ENCODE measurements at places on chromosomes 16 and 17.

GRCh38 chr17:74566132-74566753 lies 1.1 kb downstream of the CD300H start:
- DNase-seq = peak; percentile 59

DNA sequence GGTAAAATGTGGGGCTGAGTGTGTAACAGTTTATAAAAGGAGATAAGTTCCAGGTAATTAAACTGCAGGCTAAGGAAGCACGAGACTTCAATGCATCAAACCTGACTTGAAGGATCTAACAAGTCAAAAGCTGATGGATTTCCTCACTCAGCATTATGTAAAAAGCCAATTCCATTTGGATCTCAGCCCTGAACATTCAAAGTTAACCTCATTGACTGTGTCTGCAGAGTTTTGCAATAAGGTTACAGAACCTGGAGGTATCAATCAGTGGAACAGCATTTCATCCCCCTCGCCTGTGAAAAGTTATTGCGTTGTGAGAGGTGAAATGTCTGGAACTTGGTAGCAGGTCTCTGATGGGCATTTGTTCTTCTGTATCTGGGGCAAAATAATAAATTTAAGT lies 317.8 kb downstream of the GRIN2A start:
- no peak for DNase-seq

DNA sequence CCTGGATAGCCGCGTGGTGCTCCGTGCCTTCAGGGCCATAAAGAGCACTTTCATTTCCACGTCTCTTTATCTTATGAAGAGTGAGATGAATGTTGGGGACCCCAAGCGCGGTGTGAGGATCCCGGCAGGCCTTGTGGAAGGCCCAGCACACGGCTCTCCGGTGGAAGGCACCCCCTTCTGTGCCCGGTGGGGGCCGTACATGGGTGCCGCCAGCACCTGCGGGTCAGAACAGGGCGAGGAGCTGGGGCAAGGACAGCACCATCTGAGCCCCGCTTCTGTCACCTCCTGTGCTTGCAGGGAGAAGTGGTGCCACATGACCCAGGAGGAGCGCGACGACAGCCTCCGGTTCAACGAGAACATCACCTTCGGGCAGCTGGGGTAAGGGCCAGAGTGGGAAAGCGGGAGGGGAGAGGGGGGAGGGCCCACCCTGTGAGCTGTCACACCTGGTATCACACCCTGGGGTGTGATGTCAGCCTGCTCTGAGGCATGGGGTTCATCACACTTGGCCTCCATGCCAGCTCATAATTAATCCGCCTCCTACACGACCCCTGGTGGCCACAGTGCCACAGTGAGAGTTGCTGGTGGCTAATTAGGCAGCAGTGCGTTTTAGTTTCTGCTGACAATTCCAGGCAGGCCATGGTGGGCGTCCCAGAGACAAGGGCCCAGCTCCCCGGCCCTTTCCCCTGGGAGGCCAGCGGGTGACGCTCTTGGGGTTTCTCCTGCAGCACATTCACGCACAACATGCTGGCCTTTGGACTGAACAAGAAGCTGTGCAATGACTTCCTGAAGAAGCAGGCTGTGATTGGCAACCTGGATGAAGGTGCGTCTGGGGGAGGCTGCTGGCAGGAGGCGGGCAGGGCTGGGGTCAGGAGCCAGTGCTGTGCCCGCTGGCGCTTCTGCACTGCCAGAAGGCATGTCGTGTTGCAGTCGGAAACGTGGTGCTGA lies 25.7 kb downstream of the CIBAR2 start:
- DNase-seq = peak; percentile 63

- DNase-seq = no peak
These were observed 12.0 kb downstream of the TBX21 start for GRCh38 chr17:47745037-47745380.

GRCh38 chr17:27760069-27760885 lies 40.1 kb downstream of the NOS2 start:
- DNase-seq = peak; percentile 32

- peak; percentile 69 for DNase-seq
These were observed 1.3 kb upstream of the BAIAP2 start for GRCh38 chr17:81033535-81034167.

DNA sequence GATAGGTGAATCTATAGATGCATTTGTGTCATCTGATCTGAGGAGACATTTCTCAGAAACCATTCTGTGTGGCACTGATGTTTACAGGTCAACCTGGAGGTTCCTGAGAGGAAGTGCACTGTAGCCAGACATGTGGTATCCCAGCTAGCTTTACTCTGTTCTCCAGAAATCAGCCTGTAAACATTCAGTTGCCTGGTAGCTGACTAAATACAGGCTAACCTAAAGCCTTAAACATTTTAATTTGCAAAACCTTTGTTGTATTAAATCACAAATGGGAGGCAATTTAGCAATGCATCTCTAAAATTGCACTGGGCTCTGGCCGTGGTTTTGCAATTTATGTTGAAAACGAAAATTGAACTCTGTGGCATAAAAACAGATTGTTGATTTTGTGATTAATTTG lies 207.6 kb downstream of the FTO start:
- DNase-seq = no peak

GRCh38 chr17:11238705-11239104 lies 2.3 kb upstream of the SHISA6 start:
- DNase-seq = no peak

GRCh38 chr17:16879686-16880085 lies 92.2 kb downstream of the TNFRSF13B start:
- DNase-seq = no peak

DNA sequence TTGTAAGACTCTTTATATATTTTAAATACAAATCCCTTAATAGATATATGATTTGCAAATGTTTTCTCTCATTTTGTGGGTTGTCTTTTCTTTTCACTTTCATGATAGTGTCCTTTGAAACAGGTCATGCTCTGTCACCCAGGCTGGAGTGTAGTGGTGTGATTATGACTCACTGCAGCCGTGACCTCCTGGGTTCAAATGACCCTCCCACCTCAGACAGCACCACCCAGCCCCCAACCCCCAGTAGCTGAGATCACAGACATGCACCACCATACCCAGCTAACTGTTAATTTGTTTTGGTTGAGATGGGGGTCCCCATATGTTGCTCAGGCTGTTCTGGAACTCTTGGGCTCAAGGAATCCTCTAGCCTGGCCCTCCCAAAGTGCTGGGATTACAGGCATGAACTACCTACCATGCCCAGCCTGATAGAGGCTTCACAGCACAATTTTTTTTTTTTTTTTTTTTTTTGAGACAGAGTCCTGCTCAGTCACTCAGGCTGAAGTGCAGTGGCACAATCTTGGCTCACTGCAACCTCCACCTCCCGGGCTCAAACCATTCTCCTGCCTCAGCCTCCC lies 18.5 kb upstream of the TMIGD1 start:
- DNase-seq = peak; percentile 90

- no peak for DNase-seq
These were observed 223.5 kb downstream of the CYB561 start for GRCh38 chr17:63222655-63223054.

GRCh38 chr16:27995378-27995777 lies 68.1 kb downstream of the GSG1L start:
- DNase-seq = no peak

GRCh38 chr17:83079766-83080578 lies 563 bp downstream of the METRNL start:
- no peak for DNase-seq

DNA sequence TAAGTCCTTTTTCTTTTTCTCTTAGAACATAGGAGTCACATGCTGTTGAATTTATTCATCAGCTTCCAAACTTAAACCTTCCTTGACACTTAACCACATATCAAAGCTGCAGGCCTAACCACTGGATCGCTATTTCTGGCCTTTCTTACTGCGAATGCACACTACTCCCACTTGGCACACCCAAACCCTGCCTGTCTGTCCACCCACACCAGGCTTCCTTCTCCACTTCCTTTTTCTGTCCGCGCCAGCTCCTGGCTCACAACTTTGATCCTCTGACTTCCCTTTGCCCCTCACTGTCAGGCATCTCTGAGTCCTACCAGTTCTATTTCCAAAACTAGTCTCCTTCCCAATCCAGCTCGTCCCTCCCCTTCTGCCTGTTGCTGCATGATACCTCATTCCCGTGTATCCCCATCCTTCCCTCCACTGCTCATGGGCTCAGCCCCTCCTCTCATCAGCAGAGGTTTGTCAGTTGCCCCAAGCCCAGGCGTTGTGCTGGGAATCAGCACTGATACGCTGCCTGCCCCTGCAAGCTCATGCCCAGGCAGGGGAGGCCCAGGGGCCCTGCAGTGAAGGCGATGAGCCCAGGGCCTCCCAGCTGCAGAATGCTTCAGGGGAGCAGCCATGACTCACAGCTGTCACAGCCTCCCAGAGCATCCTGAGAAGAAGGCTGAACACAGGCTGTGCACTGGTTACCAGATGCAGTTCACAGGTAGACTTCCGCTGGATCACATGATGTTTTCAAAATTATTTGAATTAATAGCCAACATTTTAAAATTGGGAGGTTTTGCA lies 179.8 kb downstream of the KATNIP start:
- peak; percentile 21 for DNase-seq

GRCh38 chr17:80846932-80847331 lies 144.7 kb upstream of the CHMP6 start:
- DNase-seq = no peak

DNA sequence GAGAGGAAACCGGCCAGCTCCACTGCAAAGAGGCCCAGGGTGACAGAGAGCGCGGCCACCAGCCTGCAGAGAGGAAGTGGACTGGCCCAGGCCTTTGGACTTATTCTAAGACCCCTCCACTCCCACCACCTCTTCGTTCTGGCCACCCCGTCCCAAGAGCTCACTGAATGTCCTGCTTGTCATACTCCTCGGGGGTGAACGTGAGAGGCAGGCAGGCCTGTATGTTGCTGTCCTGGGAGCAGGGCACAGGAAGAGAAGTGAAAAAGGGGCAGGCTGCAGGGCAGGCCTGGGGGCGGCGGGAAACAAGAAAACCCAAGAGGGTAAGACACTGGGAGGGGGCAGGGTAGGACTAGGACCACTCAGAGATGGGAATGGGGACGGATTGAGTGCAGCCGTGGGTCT lies 384 bp downstream of the TMEM107 start:
- DNase-seq = no peak

GRCh38 chr16:10951026-10951425 lies 6.7 kb downstream of the CLEC16A start:
- no peak for DNase-seq

- DNase-seq = no peak
These were observed 21.4 kb upstream of the NKD1 start for GRCh38 chr16:50526796-50527195.

- DNase-seq = no peak
These were observed 3.2 kb downstream of the KIFC3 start for GRCh38 chr16:57798953-57799599.

DNA sequence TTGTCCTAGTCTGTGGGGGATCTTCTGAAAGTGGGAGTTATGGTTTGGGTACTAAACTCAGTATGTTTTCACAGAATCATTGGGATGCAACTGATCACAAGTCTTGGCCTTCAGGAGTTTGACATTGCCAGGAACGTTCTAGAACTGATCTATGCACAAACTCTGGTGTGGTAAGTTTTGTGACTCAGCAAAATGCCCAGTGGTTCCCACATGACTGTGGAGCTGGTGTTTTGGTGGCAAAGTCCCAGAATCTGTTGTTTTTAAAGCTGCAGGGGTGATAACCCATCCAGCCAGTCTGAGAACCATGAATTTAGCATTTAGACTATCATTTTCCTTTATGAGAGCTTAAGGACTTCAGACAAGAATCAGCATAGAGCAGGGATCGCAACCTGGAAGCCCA lies 40.6 kb downstream of the GDE1 start:
- DNase-seq = no peak

GRCh38 chr16:28845293-28845692 lies 855 bp downstream of the TUFM start:
- no peak for DNase-seq

GRCh38 chr17:36001110-36001771 lies at the start of gene CCL15:
TSS of gene CCL15 (minus strand) at chr17:36001553. CDS start at chr17:36001492, 61 bp downstream.
- no peak for DNase-seq

DNA sequence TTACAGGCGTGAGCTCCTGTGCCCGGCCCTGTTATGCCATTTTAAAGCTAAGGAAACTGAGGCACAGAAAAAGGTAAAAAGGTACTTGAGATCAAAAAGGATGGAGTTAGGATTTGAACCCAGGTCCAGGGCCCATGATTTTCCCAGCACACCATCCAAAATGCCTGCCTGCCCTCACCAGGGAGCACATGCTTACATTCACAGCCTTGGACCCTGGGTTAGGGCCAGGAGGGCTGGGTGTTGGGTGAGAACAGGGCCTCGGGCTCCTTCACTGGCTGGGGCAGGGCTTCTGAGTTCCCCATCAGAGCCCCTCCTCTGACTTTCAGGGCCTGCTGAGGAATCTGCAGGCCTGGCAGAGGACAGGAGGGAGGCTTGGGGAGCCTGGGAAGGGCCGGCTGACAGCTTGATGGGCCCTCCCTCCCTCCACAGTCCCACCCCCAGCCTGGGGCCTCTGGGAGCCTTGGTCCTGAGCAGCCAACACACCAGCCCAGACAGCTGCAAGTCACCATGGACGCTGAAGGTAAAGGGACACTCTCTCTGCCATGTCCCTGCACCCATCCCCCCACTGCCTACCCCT lies at the start of gene QPRT:
Gene QPRT (plus strand): TSS at position 490 of the 577 bp plus-strand sequence. CDS start 18 bp downstream, at position 508.
- DNase-seq = no peak
